ENCODE measurements at places on chromosomes 2 and 18.

DNA sequence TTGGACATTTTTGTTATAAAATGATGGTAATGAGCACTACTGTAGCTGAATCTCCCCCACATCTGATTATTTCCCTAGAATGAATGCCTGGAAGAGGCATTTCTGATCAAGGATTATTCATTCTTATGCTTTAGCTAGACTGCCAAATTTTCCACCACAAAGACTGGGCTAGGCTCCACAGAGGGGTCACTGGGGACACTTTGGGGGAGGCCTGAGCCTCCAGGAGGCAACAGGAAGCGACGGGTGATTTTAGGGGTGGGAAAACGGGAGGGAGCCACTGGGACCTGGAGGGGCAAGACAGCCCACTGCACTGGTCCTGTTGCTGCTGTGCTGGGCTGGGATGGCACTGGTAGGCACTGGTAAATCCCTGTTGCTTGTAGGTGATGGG lies 2.4 kb upstream of the ASB1 start:
- no peak for DNase-seq

DNA sequence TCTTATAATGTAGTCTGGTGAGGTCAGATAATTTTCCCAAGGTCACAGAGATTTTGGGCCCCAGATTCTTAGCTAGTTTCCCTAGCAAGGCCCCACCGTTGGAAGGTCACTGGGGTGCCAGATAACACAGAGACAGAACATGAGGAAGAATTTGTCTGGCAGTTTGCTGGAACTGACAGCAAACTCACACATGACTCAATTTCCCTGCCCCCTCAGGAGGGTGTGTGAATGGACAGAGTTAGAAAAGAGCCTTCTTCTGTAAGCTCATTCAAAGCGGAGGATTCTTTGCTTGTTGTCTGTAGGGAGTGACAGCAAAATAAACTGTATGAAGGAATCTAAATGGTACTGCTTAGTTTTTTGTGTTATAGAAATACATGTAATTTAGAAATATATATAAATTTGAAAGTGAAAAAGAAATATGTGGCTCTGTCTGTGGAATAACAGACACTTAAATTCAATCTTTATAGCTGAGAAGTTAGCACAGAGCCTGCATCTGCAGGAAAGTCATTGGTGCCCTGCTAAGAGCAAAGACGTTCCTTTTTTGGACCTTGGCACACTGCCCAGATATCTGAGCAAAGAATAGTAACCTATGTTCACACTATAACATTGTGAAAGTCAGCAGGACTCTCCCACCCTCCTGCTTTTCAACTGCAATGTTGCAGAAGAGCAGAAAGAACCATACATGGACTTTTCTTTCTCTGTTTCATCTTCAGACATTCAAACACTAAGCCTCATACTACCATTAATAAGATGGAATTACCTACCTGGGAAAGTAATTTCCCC lies 2.1 kb downstream of the MDH1 start:
- DNase-seq = no peak

DNA sequence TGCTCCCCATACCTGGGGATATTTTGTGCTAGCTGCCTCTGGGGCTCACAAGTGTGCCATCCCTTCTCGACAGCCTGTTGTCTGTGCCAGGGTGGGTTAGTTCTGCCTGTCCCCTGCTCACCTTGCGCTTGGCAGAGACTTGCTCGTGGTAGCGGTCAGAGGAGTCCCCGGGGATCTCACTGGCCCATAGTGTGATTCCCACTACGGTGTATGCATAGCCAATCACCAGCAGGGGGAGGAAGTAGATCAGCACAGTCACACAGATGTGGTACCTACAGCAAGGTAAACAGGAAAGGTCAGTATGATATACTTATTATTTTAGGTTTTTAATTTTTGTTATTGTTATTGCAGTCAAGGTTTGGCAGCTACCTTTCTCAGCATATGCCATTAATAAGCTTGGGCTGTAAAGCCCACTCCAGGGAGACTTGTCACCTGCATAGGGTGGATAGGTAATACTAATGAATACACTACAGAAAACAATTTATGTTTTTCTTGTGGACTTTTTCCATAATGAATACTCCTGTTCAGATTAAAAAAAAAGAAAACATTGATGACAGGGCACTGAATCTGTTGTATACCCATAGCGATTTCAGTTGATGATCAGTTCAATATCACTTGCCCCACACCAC lies 95.2 kb downstream of the POLE4 start:
- no peak for DNase-seq

DNA sequence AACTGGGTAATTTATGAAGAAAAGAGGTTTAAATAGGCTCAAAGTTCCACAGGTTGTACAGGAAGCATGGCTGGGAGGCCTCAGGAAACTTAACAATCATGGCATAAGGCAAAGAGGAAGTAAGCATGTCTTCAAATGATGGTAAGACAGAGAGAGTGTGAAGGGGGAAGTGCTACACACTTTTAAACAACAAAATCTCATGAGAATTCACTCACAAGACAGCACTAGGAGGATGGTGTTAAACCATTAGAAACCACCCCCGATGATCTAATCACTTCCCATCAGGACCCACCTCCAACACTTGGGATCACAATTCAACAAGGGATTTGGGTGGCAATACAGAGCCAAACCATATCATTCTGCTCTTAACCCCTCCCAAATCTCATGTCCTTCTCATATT lies 34.9 kb downstream of the CFAP210 start:
- DNase-seq = no peak

DNA sequence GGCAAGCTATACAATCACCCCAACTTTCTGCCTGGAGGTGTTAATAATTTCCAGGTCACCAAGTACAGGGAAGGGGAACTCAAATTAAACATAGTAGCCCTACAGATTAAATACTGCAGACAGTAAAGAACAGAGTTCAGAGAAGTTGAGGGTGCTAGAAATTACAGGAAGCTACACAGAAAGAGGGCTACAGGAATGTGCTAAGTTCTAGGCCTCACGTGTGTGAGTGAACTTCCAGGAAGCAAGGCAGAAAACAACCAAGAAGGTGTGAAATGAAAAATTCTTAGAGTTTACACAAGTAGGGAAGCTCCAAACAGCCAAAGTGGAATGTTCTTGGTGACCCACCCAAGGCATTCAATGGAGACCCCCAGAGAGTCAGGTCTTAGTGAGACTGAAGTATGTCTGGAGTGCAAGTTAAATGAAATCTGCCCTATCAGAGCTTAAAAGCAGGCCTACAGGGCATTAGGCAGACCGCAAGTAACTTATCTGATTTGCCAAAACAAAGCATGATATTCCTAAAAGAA lies 58.1 kb upstream of the RNU4ATAC start:
- no peak for DNase-seq

GRCh38 chr2:171271971-171272436 lies 111.3 kb upstream of the TLK1 start:
- DNase-seq = no peak

DNA sequence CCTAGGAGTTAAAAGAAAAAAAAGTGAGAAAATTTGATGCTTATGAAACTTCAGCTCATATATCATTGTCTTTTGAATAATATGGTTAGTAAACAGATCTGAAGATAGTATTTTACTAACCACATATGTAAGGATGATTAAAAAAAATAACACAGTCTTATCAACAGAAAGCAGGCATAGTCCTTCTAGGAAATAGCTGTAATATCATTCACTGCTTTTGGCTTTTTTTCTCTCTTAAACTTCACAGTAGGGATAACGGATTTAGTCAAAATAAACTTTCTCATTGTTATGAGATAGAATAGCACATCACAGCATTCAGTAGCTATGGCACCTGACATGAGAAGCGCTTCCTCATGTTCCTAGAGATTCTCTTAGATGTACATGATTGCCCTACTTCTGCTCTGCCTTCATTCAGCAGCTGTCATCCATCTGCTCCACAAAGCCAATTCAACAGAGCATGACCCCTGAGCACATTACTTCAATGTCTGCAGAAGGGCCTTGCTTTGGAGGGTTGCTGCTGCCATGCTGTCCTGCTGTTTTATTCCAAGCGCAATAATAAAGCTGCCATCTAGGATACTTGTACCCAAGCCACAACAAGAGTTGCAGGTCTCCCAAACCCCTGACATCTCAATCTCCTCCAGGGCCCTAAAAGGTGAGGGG lies 67.0 kb downstream of the TTC21B start:
- DNase-seq = no peak

DNA sequence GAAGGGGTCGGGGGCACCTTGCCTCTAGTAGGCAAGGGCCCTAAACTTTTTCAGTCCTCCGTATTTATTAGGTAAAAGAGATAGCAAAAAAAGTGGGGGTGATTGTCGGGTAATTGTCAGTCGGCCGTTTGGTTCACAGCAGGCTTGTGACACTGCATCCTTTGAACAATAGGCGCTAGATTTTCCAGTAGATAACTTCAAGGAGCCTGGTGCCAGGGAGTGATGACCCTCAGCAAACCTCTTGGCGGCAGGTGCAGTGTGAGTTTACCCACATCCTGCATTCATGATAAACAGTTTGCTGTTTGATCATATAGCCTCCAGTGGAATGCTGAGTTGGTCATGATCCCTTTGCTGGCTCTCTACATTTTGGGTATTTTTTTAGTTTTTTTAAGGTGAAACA lies 22.9 kb downstream of the SERPINB8 start:
- DNase-seq = no peak

- no peak for DNase-seq
These were observed 27.0 kb downstream of the ENOSF1 start for GRCh38 chr18:685438-685837.

- no peak for DNase-seq
These were observed 67.5 kb downstream of the EVA1A start for GRCh38 chr2:75493230-75493629.

DNA sequence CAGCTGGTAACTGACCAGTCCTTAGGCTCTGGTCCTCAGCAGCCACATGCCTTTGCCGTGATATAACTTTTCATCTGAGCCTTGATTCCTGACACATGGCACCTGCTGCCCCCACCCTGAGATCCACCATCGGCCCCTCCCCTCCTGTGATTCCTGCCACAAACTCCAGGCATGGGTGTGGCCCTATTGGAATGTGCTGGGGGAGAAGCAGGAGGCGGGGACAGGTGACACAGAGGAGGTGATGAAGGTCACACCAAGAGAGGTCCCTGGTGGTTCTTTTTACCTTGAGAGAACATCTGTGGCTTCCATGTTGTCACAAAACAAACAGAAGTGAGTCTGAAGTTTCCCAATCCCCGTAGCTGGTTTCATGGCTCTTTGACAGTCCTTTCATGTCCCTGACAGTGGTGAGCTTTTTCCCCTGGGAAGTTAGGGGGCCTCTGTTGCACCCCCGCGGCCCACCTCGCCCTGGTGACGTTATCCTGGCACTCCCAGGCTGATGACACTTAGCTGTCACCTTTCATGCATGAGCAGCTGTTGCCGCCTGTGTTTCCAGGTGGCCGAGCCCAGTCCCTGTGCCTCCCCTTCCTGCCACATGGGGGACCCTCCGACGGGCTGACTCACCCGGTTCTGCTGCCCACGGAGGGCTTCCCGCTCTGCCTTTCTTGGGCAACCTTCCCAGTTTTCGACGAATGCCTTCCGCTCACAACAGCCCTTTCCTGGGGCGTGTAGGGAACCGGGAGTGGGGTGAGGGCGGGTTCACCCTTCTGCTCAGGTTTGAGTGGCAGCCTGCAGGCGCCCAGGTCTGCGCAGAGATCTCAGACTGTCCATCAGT lies 66.3 kb upstream of the GLI2 start:
- no peak for DNase-seq

DNA sequence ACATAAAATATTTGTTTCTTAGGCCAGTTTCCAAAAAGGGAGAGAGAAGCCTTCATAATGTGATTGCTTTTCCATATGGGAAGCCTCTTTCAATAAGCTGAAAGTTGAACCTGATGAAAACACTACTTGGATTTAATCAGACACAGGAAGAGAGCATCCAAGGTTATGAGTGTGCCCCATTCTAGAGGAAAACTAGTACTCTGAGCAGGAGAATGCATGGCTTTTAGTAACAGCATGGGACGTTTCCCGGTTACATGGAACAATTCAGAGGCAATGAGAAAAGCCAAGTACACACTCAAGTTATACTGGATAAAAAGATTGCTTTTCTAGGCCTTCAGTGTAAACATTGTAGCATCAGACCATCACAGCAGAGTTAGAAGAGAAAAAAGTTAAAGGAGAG lies 315.8 kb downstream of the ZNF516 start:
- no peak for DNase-seq

DNA sequence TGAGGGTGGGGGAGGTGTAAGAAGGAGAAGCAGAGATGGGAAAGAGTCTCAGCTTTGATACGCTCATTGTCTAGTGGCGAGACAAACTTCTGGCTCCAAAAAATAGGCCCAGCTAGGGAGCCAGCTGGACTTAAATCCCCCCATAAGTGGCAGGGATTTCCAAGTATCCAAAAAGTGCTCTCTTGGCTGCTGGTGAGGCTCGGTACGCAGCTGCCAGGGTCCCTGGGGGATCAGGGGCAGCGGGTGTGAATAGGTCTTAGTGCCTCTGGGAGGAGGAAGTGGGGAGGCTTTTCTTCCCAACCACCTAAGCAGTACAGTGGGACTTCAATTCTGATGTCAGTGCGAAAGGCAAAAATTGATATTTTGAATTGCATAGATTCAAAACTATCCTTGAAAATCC lies 73.5 kb downstream of the ALK start:
- DNase-seq = no peak

DNA sequence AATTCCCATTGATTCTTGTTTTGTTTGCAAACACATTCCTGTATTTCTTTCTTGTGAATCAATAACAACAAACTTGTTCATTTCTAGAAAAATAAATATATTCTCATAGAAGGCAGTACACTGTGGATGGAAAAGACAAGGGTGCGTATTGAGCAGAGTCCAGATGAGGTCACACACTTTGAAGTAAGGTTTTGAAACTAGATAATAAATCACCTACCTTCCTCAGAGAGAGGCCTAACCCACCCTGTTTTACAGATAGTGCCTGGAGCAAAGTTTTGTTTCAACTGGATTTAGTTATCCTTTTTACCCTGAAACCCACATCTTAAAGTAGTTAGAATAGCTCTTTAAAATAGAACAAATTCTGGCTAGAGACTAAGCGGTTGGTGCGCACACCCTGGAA lies 137.1 kb upstream of the PIEZO2 start:
- DNase-seq = no peak

DNA sequence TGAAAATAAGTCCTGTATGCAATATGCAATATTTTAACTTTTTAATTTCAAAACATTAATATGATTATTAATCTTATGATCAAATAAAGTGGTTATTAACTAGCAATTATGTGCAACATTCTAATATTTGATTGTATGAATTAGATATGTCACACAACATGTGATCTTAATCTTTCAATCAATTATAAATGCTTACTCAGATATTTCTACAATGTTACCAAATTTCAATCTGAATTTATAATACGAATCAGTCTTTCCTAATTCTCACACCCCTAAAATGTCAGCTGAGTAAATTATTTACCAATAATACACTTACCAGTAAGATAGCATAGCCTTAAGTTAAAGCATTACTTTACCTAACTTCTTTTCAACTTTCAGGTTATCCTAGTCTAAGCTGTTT lies 186.3 kb downstream of the CALCRL start:
- no peak for DNase-seq

GRCh38 chr2:189276277-189276676 lies 96.7 kb upstream of the COL5A2 start:
- no peak for DNase-seq

GRCh38 chr2:190694479-190694878 lies 45.6 kb downstream of the NAB1 start:
- no peak for DNase-seq

GRCh38 chr2:241901018-241901380 lies 31.5 kb downstream of the RTP5 start:
- no peak for DNase-seq

- no peak for DNase-seq
These were observed 210.1 kb upstream of the RND3 start for GRCh38 chr2:150697596-150697995.

GRCh38 chr18:46291149-46291548 lies 187.0 kb downstream of the HAUS1 start:
- DNase-seq = no peak
